ENCODE measurements at places on chromosomes 6 and 20.

DNA sequence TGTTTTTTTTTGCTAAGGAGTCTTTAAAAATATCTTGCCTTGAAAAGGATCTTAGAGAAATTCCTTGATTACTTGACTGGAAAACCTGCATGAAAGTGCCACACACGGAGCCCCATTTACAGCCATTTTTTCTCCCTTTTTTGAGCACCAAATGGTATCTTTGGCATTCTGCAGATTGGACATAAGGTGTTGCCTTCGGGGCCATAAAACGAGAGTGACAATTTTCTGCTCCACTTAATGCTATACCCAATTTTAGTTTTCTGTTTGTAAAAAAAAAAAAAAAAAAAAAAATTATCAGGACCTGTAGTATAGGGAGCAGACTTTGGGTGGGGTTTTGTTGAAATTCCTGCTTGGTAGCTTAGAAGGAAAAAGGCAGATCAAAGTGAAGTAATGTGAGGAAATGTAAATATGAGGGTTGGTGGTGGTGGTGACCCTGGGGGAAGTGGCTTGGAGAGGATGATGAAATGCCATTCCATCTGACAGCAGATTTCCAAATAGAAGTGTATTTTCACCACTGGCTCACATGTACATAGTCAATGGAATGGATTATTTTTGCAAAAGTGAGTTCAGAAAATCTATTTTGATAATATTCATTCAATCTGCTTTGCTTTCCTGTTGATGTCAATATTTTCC is 212.1 kb upstream of the SOX4 start:
- DNase-seq = no peak

DNA sequence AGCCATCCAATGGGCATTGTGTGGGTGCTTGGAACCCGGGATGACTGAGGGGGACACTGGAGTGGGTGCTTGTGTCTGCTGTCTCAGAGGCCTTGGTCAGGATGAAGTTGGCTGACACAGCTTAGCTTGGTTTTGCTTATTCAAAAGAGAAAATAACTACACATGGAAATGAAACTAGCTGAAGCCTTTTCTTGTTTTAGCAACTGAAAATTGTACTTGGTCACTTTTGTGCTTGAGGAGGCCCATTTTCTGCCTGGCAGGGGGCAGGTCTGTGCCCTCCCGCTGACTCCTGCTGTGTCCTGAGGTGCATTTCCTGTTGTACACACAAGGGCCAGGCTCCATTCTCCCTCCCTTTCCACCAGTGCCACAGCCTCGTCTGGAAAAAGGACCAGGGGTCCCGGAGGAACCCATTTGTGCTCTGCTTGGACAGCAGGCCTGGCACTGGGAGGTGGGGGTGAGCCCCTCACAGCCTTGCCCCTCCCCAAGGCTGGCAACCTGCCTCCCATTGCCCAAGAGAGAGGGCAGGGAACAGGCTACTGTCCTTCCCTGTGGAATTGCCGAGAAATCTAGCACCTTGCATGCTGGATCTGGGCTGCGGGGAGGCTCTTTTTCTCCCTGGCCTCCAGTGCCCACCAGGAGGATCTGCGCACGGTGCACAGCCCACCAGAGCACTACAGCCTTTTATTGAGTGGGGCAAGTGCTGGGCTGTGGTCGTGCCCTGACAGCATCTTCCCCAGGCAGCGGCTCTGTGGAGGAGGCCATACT is 49.4 kb downstream of the PYGB start:
- DNase-seq = no peak

DNA sequence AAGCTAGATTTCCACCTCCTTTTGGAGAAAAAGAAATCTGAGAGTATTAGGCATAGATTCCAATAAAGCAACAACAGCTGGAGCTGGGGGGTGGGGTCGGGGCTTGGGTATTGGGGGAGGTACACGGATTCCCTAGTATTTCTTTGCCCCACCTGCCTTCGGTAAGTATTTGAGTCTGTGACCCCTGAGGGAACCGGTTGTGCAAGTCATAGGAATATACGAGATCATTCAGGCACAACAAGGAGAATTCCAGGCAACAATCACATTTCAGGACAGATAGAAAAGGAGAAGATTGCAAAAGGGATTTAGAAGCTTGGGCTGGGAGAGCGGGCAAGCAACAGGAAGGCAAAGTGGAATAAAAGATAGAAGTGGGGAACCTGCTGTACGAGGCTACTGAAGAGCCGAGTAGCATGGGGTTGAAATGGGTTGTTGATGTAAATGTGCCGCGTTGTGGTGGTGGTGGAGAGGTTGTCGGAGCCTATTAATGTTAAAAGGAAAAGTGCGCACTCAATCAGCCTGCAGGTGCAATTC is 148.9 kb downstream of the BCAS1 start:
- no peak for DNase-seq

GRCh38 chr20:11027224-11027623 is 353.4 kb upstream of the JAG1 start:
- DNase-seq = no peak

DNA sequence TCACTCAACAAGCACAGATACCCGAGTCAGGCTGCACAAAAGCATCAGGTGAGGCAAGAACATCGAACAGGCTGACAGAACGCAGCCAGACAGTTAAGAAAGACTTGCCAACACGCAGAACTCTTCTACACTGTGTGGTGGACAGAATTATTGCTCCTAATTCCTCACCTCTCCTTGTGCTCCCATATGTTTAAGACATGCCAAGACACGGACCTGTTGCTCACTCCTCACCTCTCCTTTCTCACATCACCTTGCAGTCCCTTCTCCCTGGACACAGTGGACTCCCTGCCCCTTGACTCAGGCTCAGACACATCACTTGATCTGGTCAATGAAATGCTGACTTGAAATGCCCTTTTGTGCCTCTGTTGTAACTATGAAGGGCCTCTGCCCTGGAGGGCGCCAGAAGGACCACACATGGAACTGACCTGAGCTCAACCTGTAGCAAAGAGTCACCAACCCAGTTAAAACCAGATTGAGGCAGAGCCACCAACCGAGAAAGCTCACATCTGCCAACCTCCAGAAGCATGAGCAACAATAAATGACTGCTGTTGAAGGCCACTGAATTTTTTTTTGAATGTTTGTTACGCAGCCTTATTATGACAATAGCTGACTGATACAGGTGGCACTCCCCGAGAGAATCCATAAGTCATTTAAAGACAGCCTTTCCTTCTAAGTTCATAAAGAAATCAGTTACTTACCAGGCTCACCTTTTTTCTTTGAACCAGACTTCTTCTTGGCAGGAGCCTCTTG is 24.0 kb downstream of the RRBP1 start:
- no peak for DNase-seq

DNA sequence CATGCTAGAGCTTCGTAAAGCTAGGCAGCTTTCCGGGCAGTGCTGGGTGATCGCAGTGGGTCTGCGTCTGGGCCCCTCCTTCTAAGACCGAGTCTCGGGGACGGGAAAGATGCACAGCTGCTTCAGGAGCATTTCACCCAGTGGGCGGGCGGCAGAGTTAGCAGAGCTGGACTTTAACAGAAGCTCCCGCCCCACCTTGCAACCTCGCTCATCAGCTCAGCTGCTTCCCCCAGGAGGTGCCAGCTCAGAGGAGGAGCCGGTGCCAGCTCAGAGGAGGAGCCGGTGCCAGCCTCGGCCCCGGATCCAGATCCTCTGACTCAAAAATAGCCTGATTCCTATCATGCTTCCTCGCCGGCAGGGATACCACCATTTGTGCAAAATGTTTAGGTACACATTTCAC is 94.5 kb upstream of the RPS6KA2 start:
- no peak for DNase-seq

GRCh38 chr20:13874394-13875157 is 89.7 kb downstream of the NDUFAF5 start:
- no peak for DNase-seq

GRCh38 chr20:37596890-37597536 is 69.3 kb upstream of the BLCAP start:
- no peak for DNase-seq

DNA sequence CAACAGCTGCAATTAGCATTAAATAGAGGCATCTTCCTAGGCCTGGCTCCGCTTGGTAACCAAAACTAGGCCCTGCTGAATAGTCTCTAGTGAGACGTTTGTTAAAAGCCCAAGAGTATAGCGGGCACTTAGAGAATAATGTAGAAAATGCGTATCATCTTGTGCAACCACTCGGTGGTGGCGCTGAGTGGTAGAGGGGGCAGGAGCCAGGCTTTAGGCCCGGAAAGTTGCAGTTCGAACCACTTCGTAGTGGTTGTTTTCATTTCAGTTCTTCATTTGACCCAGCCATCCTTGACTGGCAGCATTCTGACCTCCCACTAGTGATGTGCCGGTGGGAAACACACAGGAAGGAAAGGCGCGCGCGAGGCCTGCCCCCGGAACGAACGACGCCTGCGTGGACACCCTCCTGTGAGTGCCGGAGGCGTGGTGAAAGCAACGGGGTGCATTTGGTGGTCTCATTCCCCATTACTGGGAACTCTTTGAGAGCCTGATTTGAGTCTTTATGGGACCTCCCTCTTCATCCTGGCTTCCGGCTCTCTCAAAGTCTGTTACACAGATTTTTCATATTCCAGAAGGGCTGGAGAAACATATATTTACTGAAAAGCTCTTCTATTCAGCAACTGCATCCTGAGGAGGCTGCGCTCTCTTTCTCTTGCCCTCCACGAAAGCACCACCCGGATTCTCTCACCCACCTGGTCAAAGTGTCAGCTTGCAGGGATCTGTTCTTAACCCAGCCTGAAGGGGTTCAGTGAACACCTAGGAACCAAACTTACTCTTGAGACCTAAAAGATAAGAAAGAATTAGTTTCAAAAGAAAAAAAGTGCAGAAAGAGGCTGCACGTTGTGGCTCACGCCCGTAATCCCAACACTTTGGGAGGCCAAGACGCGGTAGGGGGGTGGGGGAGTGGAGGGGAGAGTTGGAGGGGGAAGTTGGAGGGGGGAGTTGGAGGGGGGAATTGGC is 18.2 kb downstream of the GPX5 start:
- DNase-seq = no peak

GRCh38 chr6:68689910-68690309 is 54.8 kb downstream of the ADGRB3 start:
- DNase-seq = no peak

DNA sequence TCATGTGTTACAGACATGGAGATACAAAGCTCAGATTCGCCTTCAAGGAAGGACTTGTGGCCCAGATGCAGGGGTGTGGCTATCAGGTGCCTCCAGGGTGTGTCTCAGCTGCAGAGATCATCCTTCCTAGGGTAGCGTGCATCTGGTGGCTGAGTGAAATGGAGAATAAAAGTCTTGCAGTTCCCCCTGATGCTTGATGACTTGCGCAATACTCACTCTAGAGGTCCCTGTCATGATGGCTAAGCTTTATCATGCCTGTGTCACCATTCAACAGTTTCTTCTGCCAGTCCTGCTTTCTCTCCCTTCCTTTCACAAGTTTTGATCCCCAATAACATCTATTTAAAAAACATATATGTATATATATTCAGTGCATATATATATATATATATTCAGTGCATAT is 228.1 kb downstream of the PAX1 start:
- DNase-seq = no peak

DNA sequence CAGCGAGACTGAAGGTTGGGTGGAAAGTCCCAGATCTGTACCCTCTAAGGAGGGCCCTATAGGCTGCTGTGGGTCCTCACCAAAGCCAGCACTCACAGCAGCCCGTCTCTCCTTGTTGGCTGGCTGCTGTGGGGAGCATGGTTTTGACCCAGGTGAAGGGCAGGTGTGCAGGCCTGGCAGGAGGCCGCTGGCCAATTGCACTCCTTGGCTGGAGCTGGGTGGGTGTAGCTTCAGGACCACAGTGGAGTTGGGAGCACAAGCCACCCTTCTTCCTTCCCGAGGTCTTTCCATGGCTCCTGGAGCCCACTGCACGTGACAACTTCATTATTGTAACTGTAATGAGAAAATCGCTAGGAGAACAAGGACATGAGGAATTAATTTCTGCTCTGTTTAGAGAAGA is 287.7 kb upstream of the FOXQ1 start:
- no peak for DNase-seq

DNA sequence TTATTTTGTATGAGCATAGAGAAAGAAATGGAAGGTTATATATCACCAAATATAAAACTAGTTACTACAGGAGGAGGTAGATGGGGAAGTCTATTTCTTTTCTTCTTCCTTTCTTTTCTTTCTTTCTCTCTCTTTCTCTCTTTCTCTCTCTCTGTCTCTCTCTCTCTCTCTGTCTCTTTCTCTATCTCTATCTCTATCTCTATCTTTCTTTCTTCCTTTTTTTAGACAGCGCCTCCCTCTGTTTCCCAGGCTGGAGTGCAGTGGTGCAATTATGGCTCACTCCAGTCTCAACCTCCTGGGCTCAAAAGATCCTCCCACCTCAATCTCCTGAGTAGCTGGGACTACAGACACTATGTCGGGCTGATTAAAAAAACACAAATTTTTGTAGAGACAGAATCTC is 10.2 kb upstream of the SGK1 start:
- no peak for DNase-seq

DNA sequence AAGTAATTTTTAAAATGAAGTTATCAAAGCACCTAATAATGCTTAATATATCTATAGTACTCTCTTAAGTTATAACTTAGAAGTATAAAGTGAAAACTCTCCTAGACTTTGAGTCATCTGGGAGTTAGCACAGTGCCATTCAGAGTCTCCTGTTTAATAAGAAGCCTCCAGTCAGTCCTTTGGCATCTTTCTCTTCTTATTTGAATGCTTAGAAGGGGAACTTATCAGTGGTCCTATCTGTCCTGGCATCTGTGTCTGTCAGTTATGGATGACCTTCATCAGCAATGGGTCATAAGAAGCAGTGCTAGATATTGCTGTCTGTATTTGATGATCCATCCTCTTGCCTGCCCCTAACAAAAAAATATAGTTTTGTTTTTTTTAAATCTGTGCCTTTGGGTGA is 15.2 kb downstream of the TMEM200A start:
- no peak for DNase-seq

- no peak for DNase-seq
Measured at GRCh38 chr6:158293122-158293521, 19.1 kb upstream of the TULP4 start.

DNA sequence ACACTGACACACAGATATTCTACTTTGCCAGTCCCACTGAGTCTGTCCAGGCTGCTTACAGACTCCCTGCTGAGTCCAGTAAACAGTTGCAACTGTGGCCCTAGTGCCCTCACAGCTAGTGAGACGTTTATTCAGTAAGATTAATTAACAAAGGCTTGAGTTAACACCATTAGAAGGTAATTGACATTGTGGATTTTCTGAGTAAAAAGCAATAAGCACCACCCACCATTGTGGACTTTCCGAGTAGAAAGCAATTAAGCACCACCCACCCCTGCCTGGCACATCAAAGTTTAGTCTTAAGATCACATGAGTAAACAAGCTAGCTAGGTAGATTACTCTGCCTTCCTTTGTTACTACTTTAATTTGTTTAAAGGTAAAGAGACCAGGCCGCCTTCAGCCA is 408.6 kb upstream of the IMPG1 start:
- DNase-seq = no peak

- DNase-seq = no peak
Measured at GRCh38 chr6:39422238-39422637, 99.7 kb upstream of the KCNK16 start.

GRCh38 chr6:34059136-34059731 is 86.7 kb downstream of the GRM4 start:
- peak; percentile 36 for DNase-seq

DNA sequence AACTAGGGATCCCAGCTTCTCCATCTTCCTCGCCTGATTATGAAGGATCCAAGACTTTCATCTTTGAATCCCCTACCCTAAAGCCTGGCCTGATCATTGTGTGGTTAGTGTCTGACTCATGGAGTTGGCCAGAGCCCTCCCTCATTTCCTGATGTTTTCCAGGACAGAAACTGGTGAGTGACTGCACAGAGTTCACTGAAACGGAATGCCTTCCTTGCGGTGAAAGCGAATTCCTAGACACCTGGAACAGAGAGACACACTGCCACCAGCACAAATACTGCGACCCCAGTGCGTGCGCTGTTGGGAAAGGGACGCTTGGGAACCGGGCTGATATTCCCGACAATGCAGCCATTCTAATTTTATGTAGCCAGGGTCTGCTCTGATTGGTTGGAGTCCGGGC is 4.0 kb downstream of the CD40 start:
- no peak for DNase-seq

All from HS-27A (cell line).